ENCODE measurements at places on chromosomes 13 and 19. TPM values are rescaled to one million over a fixed set of nuclear protein-coding genes. Genes with fewer than 3 reads are reported as not detected.

The TMEM59L gene
- not detected for total RNA-seq

- no peak for DNase-seq
Measured at GRCh38 chr13:32497589-32497988, 41.0 kb downstream of the N4BP2L2 start.

The KLF1 gene
- 0.51 TPM for total RNA-seq

- no peak for DNase-seq
Measured at GRCh38 chr19:7497292-7497691, 8.5 kb upstream of the PEX11G start.

The IGFL3 gene
- total RNA-seq = not detected

The IGFL1 gene
- total RNA-seq = not detected

- peak; percentile 20 for DNase-seq
Measured at GRCh38 chr19:16814526-16815100, 14.6 kb upstream of the SIN3B start.

DNA sequence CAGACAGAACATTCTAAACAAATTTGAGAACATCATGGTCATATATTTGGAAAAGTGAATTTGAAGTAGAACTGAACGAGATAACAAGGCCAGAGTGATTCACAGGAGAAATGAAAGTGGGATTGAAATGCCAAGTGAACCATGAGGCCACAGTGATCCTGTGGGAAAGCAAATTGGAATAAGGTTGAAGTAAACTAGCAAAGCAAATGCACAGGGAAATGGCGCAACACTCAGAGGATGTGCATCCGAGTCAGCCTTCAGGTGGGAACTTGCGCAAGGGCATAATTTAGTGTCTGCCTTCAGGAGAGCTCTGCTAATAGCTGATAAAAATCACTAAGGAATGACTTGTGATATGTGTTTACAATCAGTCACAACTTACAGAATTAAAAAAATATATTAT is 696.6 kb downstream of the LIG4 start:
- DNase-seq = no peak

DNA sequence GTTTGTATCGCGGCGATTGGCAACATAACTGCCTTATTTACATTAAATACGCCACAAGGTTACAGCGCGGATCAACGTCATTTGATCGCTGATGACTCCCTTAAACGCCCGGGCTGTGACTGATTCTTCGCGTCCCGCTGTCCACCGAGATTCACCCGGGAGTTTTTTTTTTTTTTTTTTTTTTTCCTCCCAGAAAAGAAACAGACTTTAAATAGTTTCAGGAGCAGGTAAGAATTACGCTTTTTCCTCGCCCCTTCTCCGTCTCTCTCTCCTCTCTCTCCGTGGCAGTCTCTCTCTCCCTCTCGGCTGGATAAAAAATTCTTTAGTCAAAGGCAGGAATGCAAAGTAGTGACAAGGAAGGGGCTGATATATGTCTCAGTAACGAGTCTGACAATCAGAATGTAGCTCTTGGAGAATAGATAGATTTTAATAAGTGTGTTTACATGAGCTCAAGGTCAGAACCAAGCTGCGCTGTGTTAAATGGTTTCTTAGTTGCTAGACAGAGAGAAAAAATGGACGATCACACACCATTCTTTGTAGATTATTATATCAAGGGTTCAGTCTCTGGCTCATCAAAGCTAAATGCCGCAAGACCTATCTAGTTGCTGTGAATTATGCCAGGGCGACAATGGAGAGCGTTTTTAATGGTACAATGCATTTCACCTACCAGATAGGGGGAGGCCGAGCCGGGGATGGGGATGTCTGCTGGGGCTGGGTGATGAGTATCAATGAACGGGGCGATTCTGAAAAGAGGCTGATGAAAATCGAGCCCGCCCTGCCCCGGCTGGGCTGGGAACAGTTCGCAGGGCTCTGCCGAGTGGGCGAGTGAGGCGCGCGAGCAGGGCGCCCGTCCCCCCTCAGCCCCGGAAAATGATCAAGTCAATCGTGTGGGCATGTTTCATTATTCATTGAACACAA is 147.2 kb upstream of the ZNF536 start:
- DNase-seq = no peak

GRCh38 chr13:112450904-112451240 is 74.7 kb downstream of the SPACA7 start:
- no peak for DNase-seq

The SERP2 gene
- 2.7 TPM for total RNA-seq

The SIAH3 gene
- total RNA-seq = 0.23 TPM

DNA sequence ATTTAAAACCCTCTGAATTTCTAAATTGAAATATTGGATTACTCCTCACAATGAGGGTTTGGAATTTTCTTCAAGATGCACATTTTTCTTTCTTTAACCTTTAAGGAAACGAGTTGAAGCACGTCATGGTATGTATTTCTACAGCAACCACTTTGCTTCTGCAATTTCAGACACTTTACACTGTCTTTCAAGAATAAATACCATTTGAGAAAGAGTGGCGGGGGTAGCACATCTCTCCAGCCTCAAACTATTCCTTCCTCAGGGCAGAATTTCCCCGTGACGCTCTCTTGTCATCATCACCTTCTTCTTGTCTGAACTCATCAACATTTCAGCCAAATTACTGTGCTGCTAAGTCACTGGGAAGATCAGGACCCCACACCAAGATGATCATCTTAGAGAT is 1073.4 kb downstream of the EFNB2 start:
- no peak for DNase-seq

The CLDND2 gene
- not detected for total RNA-seq

- no peak for DNase-seq
Measured at GRCh38 chr19:5321851-5322681, 18.5 kb downstream of the PTPRS start.

GRCh38 chr13:52650731-52651130 is 1.9 kb upstream of the SUGT1 start:
- DNase-seq = no peak

The ATP4A gene
- not detected for total RNA-seq

DNA sequence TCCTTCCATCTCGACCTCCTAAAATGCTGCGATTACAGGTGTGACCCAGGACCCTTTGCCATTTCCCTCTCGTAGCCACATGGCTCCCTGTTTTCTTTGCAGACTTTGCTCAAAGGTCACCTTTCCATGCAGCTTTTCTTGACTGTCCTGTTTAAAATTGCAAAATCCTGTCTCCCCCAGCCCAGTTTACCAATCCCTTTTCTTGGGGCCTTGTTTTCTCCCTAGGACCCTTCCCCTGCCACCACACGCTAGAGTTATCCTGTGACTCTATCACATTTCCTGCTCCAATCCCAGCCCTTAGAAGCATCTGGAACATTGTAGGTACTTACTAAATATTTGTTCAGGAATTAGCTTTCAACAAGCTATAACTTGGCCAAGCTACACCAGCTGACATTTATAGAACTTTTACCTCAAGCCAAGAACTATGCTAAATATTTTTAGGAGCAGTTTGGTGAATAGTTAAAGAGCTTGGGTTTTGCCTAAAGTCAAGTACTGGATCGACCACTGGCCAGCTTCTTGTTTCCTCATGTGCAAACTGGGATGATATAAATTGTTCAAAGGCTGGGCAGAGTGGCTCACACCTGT is 9.1 kb upstream of the SERTAD3 start:
- DNase-seq = no peak

DNA sequence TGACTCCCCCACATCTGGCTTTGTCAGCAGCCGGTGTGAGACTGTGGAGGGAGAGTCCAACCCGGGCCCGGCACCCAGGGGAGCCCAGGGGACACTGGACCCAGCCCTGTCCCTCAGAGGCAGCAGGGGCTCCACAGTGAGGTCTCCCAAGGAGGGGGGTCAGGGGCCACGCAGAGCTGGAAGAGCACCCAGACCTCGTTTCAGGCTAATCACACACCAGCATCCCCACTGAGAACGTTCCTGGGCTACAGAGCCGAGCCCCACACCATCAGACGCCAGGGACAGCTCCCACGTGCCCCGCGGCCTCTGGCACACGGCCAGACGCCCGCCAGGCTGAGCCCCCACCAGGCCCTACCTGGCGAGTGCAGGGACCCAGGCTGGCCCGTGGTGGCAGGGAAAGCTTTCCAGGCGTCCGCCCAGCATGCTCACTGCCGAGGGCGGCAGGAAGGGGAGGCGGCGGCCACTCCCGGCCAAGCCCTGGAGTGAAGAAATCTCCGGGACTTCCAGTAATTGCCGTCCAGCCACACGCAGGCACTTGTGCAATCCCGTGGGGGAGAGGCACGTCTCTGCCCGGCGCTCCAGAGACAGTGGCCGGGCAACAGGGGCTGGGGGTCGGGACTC is 19.2 kb downstream of the SBNO2 start:
- no peak for DNase-seq

DNA sequence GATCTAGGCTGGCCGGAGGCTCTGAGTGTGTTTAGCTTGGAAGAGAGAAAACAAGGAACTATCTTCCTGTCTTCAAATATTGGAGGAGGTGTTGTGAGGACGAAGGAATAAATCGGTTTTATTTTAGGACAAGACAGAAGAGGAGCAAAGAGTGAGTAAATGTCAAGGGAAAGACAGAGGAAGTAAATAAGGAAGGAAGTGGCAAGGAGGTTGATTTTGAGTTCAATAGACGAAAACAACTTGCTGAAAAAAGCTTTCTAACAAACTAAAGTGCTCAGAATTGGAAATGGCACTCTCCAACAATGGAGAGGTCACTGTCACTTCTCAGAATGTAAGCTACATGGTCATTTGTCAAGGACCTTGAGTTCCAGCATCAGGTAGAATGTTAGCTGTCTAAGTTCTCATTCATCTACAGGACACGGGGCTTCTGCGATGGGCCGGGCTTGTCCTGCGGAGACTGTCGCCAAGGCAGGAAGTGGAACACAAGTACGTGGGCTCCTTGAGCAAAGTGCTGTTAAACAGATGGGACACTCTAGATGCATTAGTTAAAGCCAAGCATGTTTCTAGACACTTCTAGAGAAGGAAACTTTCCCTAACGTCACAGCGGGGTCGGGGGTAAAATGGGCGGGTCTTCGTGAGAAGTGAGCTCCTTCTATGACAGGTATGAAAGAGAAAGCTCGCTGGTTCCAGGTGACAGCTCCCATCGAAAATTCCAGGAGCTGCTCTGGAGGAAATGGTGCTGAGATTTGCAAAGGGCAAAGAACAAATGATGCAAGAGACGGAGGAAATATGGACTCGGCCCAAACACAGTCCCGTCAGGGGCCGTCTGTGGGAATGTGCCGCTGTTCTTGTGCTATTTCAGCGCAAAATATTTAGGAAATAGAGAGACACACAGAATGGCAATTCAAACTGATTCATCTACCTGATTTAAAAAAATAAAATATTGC is 103.9 kb upstream of the UBL3 start:
- no peak for DNase-seq

The ADGRE3 gene
- total RNA-seq = not detected

GRCh38 chr19:1151917-1152587 is 22.0 kb downstream of the SBNO2 start:
- DNase-seq = no peak

DNA sequence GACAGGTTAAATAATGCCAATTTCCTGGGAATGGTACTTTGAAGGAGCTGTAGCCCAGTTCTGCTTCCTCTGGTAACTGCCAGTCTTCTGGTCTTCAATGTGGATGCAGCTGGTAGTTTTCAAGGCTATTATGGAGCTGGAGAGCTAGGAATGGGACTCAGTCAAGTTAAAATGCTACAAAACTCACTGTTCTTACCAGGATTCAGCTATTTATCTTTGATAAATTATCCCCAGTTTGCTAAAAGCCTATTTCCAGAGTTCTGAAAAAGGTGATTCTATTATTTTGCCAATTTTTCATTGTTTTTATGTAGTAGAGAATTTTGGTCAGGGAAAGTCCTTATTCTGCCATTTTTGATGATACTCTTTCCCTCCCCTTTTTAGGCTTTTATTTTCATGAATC is 40.7 kb downstream of the GARRE1 start:
- no peak for DNase-seq

The ZNF180 gene
- total RNA-seq = 5.1 TPM

GRCh38 chr19:858868-859843 is at the start of gene CFD:
TSS of gene CFD (plus strand) at chr19:859664. CDS start at chr19:859690, 26 bp downstream.
- DNase-seq = no peak

The DKKL1 gene
- total RNA-seq = 1.3 TPM

- no peak for DNase-seq
Measured at GRCh38 chr19:32828643-32829344, 40.8 kb downstream of the SLC7A9 start.

The IL12RB1 gene
- not detected for total RNA-seq

The FUT2 gene
- 0.52 TPM for total RNA-seq

DNA sequence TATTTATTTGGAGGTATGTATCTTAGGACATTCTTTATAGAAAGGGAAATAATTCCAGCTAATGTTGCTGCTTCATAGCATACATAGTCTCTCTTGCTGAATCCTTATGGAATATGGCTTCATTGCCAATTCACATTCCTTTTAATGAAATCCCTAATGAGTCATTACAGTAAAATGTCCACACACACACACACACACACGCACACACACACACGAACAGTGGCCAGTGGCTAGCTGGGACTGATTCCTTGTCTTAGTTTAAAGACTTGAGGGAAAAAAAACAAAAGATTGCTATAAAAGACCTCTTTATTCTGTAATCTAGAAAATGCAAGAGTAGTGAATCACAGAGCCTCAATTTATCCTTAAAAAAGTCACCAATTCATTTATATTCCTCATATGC is 301.6 kb downstream of the SLITRK6 start:
- no peak for DNase-seq

DNA sequence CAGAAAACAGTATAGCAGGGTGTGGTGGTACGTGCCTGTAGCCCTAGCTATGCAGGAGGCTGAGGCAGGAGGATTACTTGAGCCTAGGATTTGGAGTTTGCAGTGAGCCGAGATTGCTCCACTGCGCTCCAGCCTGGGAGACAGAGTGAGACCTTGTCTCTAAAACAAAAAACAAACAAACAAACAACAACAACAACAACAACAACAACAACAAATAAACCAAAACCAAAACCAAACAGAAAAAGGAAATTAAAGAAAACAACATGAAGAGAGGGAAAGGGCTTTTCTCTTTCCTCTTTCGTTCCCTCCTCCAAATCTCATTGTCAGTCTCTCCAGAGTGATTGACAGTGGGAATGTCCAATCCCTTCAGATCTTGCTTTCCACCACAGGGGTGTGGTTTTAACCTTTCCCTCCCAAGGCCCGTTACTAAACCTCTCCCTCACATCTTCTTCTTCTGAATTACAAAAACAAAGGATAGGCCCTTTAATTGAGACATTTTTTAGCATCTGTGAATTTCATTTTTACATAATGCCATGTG is 341.2 kb downstream of the HS6ST3 start:
- no peak for DNase-seq

The ZNF610 gene
- total RNA-seq = 1.3 TPM

DNA sequence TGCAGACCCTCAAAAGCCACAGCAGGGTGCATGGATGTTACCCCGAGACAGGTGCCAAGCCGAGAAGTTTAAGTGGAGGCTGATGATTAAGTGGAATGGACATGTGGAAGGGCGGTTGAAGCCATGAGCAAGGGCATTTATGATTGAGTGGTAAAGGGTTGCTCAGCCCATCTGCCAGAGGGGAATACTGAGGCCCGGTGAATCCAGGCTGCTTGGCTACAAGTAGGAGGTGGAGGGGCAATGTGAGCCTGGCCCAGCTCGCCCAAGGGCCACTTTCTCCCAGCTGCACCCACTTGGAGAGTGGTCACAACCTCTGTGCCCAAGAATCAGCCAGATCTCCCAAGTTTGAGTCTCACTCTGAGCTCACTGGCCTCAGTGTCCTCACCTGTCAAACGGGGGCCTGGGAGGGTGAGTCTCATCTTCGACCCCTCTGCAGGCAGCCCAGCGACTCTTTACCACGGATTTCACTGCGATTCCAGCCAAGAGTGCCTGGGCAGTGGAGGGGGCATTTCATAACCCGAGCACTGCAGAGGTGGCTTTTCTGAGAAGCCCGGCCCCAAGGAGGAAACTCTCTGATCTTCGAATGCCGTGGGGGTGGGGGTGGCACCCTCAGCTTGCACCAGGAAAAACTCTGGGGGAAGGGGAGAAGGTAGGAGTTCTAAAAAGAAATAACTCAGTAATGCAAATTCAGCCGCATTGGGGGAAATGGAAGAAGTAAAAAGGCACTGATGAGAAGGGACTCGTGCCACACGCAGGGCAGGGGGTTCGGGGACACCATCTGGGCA is 62.9 kb upstream of the KLF2 start:
- no peak for DNase-seq

Data from epithelial cell of proximal tubule (primary cell).